CD4-positive, alpha-beta T cell treated with Interleukin-2 at 100 ng/mL for 4 hours (primary cell): ENCODE measurements at places on chromosomes 6 and 20.

DNA sequence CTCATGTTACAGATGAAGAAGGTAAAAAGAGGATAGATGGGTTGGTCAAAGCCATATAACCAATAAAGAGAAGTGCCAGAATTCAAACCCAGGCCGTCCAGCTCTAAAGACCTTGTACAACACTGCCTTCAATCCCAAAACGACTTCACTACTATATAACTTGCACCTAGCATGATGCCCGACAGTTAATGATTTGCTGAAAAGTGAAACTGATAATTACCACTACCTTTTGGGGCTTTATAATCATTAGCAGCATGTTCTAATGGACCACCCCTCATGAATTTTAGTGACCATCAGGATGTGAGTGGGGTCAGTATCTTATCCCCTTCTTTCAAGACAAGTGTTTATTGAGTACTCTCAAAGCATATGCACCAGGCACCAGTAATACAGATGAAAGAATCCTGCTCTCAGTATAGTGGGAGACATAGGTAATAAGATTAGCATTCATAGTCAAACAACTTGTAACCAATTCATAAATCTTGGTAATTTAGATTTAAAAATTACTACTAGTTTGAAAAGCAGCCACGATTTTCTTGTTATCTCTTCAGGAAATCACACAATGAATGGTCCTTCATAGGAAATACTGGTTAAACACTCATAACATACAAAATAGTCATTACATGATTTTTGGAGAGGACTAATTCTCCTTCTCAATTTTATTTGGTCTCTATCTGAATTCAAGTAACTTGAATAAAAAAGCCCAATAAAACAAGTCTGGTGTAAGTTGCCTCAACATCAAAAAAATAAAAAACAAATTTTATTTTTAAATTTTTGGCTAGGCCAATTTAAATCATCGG, 98.0 kb downstream of the EPB41L2 start:
- DNase-seq: no peak

DNA sequence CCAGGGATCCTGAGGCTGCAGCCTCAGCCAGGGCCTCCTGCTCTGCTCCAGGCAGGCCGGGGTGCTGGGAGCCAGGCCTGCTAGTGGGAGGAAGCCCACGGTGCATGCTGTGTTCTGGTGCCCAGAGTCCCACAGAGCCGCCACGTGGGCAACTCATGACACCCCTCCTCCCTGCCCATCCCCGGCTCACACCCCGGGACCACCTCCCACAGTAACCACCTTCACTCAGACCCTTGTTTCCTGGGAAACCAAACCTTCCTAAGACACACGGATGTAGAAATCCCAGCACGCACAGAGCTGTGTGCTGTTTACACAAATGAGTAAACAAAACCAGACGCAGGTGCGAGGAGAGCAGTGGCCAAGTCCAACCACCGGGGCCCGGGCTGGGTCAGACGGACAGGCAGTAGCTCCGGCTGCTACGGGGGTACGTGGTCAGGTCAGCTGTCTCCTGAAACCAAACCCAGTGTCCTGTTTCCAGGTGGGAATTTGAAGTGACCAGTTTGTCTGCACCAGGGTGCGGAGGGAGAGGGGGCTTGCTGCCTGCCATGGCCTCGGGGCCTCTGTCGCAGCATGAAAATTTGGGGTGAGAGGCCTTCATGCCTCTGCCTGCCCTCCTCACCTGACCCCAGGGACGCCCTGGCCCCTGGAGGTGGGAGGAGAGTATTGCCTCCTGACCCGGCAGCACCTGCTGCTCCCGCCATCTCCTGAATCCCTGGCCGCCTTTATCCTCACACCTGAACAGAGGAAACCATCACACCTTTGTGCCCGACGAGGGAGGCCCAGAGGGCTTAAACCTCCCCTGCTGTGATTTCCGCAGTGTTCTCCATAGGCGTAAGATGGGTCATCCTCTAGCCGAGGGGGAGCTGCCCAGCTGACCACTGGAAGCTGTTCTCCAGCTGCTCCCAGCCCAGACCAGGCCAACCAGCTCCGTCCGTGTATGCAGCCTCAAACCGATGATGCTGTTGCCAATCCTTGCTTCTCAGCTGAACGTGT, 52.0 kb upstream of the SMOC2 start:
- no peak for DNase-seq

- DNase-seq: no peak
These were observed 60.9 kb downstream of the PLCB4 start for GRCh38 chr20:9129756-9130155.

- DNase-seq: peak; percentile 90
These were observed 109.6 kb downstream of the RTN4IP1 start for GRCh38 chr6:106519460-106520394.

- no peak for DNase-seq
These were observed 32.8 kb upstream of the HLA-C start for GRCh38 chr6:31304683-31305082.
